ENCODE measurements at places on chromosomes 16 and 17.
A peak's percentile ranks its signal among the peaks of the same experiment; 100 is the strongest.

- no peak for DNase-seq
Measured at GRCh38 chr16:27806986-27807385, 256.5 kb downstream of the GSG1L start.

DNA sequence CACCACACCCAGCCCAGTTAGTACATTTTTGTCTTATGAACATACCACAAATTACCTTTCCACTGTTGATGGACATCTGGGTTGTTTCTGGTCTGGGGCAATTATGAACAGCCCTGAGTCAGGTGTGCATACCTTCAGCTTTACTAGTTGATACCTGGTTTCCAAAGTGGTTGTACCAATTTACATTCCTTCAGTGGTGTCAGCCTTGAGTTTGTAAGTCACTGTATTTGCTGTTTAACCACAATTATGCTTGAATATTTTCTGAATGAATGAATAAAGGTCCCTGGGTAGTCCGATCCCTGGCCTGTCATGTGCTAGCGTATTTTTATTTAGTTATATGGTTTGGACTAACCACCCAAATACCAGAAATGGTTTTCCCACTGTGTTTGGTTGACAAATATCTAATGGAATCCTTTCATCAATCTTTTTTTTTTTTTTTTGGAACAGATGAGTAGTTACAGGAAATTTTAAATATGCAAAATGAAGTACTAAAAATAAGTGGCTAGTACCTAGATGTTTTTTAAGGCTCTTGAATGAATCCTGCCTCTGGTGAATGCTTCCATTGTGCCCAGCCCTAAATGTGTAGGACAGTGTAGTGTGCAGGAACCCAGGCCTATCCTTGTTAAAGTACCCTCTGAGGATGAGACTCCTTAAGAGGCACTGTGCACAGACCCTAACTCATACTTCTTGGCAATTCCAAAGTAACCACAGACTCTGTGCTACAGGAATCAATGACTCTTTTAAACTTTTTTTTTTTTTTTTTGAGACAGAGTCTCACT is 3.7 kb downstream of the DUSP14 start:
- DNase-seq: no peak

DNA sequence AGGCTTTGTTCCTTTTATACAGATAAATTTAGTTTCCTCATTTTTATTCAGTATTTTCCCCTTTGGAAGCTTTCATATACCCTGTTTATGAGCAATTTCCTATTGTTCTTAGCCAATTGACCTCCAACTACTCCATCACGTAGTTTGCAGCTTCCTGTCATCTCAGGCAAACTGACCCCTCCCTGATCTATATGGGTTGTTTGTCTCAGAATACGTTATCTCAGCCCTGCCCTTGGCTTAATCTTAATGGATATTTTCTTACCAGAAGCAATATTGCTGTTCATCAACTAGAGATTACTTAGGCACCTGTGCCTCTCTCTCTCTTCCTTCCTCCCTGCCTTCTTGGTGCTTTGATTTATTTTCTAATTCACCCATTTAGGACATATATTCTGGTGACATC is 81.2 kb downstream of the ZNF18 start:
- DNase-seq: no peak

DNA sequence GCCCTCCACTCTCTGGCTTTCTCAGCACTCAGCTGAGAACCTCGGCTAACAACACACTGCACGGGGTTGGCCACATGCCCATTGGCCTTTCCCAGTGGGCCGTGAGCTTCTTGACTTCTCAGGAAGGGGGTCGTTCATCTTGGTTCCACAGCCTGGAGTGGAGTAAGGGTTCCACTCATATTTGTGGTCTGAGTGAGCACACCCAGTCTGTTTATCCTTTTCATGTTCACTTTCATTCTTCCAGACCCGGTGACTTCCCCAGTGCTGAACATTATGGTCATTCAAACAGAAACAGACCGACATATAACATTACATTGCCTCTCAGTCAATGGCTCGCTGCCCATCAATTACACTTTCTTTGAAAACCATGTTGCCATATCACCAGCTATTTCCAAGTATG is 8.2 kb downstream of the MILR1 start:
- peak; percentile 1 for DNase-seq

DNA sequence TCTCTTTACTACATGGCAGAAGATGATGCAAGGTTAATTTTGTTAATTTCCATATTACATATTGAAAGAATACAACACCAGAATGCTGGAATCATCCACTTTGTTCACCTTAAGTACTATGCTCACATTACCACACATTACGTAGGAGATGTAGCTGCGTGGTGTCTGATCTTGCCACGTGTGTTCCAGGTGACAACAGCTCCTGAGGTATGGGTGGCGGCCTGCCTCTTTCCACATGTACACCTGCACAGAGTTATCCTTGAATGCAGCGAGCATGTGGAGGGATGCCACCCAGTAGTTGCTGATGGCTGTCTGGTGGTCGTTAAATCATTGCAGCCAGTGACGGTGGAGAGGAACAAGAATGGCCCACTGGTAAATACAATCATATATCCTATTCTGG is 740.5 kb upstream of the EEF2KMT start:
- no peak for DNase-seq

DNA sequence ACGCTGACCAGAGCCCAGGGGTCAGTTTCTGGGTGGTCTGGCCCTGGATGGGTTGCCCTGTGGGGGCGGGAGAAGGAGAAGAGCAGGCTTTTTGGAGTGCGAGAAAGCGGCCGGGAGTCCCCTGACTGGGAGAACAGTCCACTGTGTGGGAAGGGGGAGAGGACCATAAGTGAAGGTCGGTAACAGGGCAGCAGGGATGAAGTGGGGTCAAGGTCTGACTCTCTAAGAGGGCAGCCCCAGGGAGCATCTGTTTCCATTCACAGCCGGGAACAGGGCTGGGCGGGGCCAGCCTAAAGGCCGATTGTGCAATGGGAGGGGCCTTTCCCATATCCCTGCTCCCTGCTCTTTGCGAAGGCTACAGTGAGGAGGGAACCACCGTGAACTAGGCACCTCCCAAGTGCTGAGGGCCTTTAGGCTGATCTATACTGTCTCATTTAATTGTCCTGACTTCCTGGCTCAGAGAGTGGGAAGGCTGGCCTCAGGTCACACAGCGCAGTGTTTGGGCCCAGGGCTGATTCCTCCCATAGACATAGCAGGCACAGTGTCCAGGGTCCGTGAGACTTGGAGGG is 10.4 kb upstream of the WFDC1 start:
- no peak for DNase-seq

GRCh38 chr16:72464597-72465368 is 292.8 kb upstream of the PMFBP1 start:
- DNase-seq: no peak

DNA sequence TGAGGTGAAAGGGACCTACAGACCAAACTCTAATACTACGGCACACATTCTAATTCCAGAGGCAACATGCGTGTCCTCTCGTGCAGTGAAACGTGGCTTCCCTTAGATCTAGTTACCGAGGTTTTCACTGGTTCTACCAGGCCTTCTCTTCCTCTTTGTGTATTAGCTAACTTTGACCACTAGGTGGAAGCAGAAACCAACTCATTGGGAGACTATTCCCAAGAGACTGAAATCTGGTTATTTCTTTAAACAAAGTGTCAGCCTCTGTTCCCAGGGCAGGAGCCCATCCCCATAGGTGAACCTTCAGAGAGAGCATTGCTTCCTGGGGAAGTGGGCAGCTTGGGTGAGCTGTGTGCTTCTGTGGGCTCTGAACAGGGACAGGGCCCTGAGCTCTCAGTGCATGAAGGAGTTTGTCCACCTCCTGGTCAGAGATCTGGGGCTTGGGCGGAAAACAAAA is 19.7 kb upstream of the RCVRN start:
- DNase-seq: peak; percentile 17

DNA sequence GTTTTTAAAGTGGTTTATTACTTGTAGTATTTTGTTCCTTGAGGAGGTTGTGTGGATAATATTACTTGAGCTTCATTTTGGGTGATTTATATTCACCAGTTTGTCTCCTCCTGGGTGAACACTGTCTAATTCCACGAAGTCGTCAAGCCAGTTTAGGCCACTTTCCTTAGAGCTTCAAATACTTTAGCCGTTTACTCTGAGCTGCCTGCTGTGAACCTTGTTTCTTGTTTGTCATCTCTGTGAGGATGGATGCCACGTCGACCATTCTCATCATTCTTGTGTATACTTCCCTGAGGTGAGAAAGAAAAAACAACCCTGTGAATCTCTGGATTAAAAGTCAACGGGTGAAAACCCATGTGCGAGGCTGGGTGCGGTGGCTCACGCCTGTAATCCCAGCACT is 9.0 kb downstream of the KRT24 start:
- no peak for DNase-seq

DNA sequence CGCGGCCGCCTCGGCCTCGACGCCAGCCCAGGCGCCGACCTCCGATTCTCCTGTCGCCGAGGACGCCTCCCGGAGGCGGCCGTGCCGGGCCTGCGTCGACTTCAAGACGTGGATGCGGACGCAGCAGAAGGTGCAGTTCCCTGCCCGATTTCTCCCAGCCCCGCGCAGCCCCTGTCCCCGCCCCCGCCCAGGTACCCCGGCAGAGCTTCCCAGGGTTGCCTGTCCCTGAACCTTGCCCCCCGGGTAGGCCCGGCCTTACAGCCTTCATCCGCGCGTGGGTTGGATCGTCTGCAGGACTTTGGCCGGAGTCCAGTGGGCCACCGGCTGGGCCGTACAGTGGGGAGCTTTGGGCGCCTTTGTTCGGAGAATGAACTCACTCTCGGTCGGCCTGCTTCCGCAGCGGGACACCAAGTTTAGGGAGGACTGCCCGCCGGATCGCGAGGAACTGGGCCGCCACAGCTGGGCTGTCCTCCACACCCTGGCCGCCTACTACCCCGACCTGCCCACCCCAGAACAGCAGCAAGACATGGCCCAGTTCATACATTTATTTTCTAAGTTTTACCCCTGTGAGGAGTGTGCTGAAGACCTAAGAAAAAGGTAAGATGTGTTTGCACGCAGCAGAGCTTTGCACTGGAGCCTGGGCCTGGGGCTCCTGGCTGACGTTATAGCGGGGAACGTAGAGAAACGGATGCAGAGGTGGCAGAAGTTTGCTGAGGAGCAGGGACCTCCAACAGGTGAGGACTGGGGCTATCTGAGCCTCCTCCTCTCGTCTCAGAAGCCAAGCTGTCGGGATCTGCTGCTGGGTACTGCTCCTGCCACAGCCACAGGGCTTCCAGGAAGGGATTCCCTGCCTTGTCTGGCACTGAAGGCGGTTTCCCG is 593 bp downstream of the GFER start:
- DNase-seq: no peak

DNA sequence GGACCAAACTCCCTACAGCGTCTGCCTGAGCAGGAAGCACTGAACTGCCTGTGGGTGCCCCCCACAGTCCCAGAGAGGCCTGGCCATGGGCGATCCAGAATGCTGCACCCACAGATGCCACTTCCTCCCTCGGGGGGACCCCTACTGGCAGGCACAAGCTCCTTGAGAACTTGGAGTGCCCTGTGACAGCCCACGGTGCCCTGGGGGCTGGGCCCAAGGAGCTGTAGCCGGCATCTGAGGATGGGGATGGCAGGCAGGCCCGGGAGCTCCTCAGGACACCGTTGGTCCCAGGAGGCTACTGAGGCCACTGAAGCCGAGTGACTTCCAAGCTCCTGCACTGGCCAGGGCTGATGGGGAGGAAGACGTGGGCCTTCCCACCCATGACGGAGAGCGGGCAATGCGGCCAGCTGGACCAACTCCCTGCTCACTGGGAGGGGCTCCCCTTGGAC is 15.1 kb upstream of the RASD1 start:
- no peak for DNase-seq

- no peak for DNase-seq
Measured at GRCh38 chr17:63698381-63698885, 1.5 kb downstream of the LIMD2 start.

- peak; percentile 68 for DNase-seq
Measured at GRCh38 chr17:17783825-17784656, 52.7 kb downstream of the SREBF1 start.

DNA sequence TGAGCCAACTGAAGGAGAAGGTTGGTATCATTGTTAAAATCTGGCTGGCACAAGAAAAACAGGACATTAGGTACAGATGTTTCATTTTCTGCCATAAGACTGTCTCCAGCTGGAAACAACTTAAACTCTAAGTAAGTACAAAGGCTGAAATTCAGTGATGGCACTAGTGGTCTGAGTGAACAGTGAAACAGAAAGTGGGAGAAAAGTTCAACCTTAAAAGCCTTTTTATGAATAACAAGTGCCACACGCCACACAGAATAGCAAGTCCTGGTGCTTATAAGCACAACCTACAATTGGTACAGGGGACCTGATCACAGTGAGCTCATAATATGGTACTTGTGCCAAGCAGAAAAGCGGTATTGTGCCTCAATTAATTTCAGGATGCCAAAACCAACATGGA is 56.7 kb downstream of the CEP112 start:
- DNase-seq: no peak

DNA sequence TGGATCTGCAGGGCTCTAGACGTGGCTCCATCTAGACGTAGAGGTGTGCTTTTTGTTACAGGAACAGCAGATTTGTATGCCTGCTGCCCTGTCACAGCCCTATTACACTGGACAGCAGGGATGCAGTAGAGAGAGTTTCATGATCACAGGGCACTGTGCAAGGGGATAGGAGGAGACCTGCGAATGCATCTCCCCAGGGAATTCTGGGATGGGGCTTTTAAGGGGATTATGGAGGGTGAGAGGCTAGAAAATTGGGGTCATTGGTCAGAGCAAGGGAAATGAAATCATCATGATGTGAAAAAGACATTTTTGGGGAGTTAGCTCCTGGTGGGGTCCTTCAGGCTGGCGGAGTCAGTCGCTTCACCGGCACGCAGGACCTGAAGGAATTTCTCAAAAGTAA is 3.9 kb upstream of the NUPR1 start:
- no peak for DNase-seq

- DNase-seq: no peak
Measured at GRCh38 chr17:53627511-53627910, 195.2 kb upstream of the KIF2B start.

- no peak for DNase-seq
Measured at GRCh38 chr16:10750793-10751192, 7.2 kb downstream of the NUBP1 start.

- DNase-seq: peak; percentile 44
Measured at GRCh38 chr17:2482218-2482617, 29.5 kb downstream of the METTL16 start.

GRCh38 chr16:73106329-73107034 is 58.6 kb upstream of the ZFHX3 start:
- DNase-seq: no peak

DNA sequence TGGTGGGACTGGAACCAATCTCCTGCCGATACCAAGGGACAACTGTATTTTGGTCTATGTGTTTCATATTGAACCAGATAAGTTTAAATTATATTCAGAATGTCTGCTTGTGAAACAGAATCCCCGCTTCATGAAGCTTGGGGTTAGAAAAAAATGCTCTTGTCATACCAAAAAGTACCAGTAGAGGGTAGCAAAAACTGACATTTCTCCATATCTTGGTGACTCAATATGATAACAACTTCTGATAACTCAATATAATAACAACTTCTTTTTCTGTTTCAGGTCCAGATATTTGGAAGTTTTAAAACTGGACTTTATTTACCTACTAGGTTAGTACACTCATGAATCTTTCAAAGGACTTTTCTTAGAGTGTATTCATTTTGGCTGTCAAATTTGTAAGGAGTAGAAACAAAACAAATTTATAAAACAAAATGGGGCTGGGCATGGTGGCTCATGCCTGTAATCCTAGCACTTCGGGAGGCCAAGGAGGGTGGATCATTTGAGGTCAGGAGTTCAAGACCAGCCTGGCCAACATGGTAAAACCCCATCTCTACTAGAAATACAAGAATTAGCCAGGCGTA is 52.3 kb upstream of the ADCY7 start:
- peak; percentile 13 for DNase-seq

GRCh38 chr16:56331915-56332314 is 93.4 kb downstream of the AMFR start:
- DNase-seq: no peak

- DNase-seq: no peak
Measured at GRCh38 chr16:50525262-50525661, 22.9 kb upstream of the NKD1 start.

GRCh38 chr17:38733982-38734973 is 4.1 kb downstream of the CISD3 start:
- DNase-seq: no peak

Measured in DMS79 treated with DMSO at 0.1 percent for 48 hours (cell line).